ENCODE measurements at places on chromosomes 3 and 15.

- DNase-seq = no peak
Observed at GRCh38 chr3:58356054-58356453, 23.4 kb downstream of the PXK start.

DNA sequence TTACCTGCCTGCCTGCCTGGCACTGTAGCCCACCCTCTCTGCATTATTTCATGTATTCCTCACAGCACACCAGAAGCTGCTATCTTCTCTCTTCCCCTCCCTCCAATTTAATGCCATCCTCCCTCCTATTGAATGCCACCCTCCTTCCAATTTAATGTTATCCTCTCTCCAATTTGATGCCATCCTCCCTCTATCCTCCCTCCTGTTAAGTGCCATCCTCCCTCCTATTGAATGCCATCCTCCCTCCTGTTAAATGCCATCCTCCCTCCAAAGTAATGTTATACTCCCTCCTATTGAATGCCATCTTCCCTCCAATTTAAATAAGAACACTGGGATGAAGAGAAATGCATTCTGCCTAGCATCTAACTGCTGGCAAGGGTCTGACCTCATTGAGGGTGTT is 11.1 kb downstream of the ATP10A start:
- DNase-seq = no peak

GRCh38 chr15:96544162-96544756 is 213.8 kb downstream of the NR2F2 start:
- no peak for DNase-seq

- no peak for DNase-seq
Observed at GRCh38 chr3:37174532-37175126, at the start of gene LRRFIP2. TSS of gene LRRFIP2 (minus strand) at chr3:37174582. CDS start at chr3:37148983, 25,599 bp downstream.

- DNase-seq = no peak
Observed at GRCh38 chr15:57259568-57260040, 116.7 kb upstream of the CGNL1 start.

DNA sequence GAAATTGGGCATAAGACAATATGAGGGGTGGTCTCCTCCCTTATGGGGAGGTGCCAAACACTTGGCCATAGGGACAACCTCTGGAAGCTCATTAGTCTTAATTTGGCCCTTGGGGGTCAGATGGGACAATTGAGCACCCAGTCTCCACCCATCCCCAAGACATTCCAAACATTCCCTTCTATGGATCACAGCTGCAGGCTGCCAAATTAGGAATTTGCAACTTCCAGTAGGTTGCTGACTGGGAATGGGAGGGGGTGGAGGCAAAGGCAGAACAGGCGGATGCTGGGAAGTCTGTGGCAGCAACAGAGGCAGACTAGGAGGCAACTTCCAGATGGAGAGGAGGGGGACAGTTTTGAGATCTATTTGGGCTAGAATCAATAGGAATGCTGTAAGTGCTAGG is 1.4 kb upstream of the PDHB start:
- DNase-seq = no peak

DNA sequence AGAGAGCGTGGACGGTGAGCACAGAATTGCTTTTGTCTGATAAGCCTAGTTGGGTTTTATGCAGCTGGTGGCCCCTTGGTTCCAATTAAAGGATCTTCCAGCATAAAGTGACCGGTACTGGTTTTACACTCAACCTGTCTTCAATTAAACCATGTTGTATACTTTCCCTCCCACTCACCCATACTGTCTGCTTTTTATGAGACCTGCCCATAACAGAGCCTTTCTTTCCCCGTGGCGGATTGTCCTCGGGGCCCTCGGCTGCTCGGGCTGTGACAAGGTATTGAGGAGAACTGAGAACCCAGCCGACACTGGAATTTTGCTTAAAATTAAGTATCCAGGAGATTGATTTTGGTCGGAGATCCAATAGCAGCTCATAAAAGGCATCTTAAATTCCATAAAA is 98.4 kb downstream of the TMEM266 start:
- DNase-seq = no peak

GRCh38 chr15:64979252-64979710 is 10.4 kb downstream of the SPG21 start:
- DNase-seq = no peak

DNA sequence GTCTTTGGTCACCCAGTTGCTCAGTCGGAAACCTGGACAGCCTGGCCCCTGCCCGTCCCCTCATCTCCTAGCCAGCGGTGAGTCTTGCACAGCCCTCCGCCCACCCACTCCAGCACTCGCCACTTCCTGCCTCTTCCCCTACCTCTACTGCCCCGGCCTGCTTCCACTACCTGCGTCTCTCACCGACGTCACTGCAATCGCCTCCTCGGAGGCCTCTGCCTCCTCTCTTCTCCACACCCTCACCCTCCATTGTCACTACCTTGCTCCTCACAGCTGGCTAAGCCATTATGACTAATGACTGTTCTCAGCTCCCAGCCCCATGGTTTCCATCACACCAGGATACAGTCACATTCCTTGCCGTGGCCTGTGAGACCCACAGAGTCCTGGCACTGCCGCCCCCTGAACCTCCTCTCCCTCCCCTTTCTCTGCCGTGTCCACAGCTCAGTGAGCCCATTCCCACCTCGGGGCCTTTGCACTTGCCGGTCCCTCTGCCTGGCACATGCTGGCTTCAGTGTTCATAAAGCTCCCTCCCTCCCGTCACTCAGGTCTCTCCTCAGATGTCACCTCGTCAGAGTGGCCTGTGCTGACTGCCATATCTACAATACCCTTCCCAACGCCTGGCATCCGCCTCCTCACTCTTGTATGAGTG is 104.8 kb downstream of the FBLN2 start:
- DNase-seq = peak; percentile 26

DNA sequence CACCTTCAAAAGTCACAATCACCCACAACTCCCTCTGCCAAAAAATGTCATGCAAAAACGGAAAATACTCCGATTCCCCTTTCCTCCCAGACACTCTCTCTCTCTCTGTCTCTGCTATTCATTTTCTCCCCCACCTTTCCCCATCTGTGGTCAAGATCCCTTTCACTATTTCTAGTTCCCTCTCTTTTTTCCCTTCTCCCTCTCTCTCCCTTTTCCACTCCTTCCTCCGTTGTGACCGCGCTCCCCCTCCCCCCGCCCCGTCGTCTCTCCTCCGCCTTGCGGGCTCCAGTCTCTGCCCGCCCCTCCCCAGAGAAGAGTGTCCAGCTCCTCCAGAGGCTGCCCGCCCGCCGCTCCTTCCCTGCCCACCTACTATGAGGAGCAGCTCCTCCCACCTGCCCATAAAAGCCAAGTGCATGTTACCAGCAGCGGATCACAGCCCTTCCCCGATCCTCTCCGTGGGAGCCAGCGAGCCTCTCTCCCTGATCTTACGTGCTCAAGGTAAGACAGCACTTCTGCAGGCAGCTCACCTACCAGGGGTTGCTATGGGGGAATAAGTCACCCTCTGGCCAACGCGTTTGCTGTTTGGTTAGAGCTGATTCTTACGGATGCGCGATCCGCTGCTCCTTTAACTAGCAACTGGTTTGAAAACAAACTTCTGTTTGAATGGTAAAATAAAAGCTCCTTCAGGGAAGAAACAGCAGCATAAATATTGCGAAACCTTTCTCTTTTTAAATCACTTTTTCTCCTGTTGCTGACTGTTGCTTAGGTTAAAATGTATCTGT is at the start of gene COL8A1:
COL8A1 (plus strand) TSS at position 428 of the 782 bp plus-strand sequence. CDS start 152,089 bp downstream, outside the sequence.
- DNase-seq = no peak

- no peak for DNase-seq
Observed at GRCh38 chr3:72342450-72342849, 505.8 kb downstream of the SHQ1 start.

- DNase-seq = no peak
Observed at GRCh38 chr3:76310089-76310488, 524.7 kb upstream of the ZNF717 start.

DNA sequence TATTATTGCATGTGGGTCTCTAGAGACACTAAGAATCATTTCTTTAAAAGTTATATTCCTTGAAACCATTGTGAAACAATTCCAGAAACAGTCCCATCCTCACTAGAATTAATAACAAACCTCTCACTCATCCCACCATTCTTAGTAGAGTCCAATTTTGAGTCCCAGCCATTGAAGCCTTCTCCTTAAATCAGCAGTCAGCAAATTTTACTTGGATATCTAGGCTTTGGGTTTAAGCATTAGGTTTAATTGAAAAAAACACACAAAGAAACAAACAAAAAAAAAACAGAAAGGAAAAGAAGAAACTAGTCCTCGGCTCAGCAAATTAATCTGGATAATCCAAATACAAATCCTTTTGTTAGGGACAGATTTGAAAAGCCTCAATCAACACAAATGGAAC is 109.3 kb downstream of the LRRC3B start:
- no peak for DNase-seq

DNA sequence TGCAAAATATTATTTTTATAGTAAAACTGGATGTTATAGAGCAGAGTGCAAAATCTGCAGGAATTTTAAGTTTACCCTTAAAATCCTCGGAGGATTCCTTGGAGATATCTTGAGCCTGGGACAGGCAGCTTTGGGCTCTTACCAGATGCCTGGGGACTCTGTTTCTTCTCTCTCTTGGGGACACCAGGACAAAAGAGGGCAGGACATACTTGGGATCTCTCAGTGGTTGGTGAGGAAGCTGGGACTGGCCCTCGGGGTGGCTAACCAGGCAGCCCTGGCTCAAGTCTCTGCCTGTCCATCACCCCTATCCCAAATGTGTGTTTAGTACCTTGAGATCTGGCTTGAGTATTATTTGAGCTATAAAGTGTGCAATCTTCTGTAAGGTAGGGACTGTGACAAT is 38.6 kb downstream of the TKT start:
- DNase-seq = no peak

GRCh38 chr3:61638741-61639140 is 77.4 kb downstream of the PTPRG start:
- DNase-seq = no peak

GRCh38 chr3:146375219-146375618 is 94.1 kb downstream of the PLSCR2 start:
- DNase-seq = no peak

GRCh38 chr15:87154761-87155160 is 1075.1 kb downstream of the AGBL1 start:
- no peak for DNase-seq

GRCh38 chr3:41198526-41198925 is 779 bp upstream of the CTNNB1 start:
- peak; percentile 28 for DNase-seq

- DNase-seq = no peak
Observed at GRCh38 chr3:127655641-127656040, 17.1 kb upstream of the ABTB1 start.

DNA sequence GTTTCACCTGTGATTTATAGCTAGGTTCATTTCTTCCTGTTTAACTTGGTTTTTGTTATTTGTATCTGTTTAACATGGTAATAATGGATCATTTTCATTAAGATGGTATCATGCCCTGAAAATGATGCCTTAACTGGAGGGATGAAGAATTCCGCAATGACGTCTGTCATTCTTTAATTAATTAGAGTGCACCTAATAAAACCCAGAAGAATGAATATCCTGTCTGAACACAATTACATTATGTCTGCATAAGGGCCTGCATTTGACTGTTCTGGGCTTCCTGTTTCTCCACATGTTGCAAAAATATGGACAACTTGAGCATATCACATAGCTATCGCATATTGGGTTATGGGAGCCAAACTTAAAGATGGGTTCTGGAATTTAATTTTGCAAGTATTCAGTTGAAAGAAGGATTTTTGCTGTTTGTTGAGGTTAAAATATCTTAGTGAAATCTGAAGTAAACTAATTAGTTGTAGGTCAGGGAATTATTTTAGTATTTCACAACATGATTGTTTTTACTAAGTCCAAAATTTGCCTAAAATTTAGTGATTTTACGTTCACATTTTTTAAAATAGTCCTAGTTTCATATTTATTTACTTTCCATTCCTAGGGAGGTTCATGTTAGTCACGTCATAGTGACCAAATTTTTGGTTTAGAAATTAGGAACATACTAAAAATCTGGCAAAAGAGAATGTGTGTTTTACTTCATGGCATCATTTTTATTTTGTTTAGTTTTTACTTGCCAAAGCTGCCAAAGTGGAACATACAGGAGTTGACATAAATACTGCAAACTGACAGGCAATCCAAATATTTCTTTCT is 321.0 kb upstream of the TGFBR2 start:
- DNase-seq = no peak

GRCh38 chr3:65356331-65357248 is 668.8 kb upstream of the ADAMTS9 start:
- no peak for DNase-seq

DNA sequence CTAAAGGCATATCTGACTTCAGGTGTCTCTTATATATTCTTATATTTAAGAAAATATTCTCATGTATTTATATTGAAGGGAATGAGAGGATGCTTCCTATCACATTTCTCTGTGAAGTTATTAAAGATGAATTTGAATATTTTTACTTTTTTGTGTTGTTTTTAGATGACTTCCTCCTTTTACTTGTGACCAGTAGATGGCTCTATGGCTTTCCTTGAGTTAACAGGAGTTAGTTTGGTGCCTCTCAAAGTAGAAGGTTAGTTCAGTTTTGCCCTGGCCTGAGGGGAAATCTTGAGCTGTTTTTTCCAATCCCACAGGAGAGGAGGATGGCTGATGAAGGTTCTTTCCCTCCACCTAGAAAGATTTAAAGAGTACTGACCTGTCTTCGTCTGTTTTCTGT is 80.7 kb downstream of the SQOR start:
- no peak for DNase-seq

- no peak for DNase-seq
Observed at GRCh38 chr15:43237842-43238470, 17.1 kb upstream of the EPB42 start.

- DNase-seq = no peak
Observed at GRCh38 chr15:101397521-101398003, 91.9 kb downstream of the PCSK6 start.

DNA sequence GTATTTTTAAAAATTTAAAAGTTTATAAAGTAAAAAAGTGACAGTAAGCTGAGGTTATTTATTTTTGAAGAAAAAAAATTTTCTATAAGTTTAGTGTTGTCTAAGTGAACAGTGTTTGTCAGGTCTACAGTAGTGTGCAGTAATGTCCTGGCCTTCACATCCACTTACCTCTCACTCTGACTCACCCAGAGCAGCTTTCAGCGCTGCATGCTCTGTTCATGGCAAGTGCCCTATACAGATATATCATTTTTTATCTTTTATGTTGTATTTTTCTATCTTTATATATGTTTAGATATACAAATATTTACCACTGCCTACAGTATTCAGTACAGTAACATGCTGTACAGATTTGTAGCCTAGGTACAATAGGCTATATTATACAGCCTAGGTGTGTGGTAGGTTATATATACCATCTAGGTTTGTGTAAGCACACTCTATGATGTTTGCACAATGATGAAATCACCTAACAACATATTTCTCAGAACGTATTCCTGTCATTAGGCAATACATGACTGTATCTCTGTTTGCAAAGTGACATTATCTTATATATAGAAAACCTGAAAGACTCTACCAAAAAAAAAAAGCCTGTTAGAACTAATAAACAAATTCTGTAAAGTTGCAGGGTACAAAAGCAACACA is 75.9 kb upstream of the TMC3 start:
- DNase-seq = no peak
